A549 treated with Hydrocortisone at 1 μM for 4 hours (cell line): ENCODE measurements at places on chromosomes 16 and 17. TPM values are rescaled to one million over a fixed set of nuclear protein-coding genes. Genes with fewer than 3 reads are reported as not detected.

Gene GDPD1
- total RNA-seq = 0.51 to 1.1 TPM (median 0.77 TPM) in 5 replicates

Gene ITGB4
- total RNA-seq = 88.7 to 126 TPM (median 108 TPM) in 5 replicates

Gene KRTAP9-8
- total RNA-seq = not detected in 5 replicates

Gene HBQ1
- total RNA-seq = 3.7 to 8.3 TPM (median 6.4 TPM) in 5 replicates

Gene SP6
- 5.2 to 5.9 TPM (median 5.3 TPM) in 5 replicates for total RNA-seq
